ENCODE measurements at places on chromosomes 1 and 21.

DNA sequence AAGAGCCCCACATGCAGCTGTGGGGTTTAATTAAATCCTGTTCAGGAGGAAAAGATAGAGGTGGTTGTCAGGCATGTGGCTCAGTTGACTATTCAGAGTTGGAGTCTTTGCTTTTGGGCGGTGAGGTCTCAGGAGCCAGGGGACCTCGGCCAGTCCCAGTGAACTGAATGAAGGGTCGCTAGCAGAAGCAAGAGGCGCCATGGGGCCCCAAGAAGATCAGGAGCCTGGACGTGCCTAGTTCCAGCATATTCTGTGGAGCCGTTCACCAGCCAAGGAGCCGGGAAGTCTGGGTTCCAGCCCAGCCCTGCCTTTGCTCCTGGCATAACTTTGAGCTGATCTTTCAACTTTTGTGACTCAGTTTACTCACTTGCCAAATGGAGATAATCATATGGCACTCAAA is 217.7 kb upstream of the IRF2BP2 start:
- DNase-seq, result no peak

DNA sequence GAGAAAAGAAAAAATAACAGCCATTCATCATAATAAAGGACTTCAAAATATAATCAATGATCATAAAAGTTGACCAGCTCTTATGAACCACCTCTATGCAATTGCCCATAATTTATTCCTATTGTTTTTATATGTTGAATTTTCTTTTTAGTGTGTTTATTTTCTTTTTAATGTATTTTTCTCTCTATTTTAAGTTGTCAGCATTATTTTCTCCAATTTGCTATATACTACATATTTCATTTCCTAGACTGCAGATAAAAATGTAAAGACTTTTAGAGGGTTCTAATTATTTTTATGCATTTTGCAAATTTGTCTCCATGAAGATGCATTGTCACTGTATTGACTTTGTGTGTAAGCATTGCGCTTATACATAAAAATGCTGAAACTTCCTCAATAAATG is 58.4 kb downstream of the MROH9 start:
- no peak for DNase-seq

DNA sequence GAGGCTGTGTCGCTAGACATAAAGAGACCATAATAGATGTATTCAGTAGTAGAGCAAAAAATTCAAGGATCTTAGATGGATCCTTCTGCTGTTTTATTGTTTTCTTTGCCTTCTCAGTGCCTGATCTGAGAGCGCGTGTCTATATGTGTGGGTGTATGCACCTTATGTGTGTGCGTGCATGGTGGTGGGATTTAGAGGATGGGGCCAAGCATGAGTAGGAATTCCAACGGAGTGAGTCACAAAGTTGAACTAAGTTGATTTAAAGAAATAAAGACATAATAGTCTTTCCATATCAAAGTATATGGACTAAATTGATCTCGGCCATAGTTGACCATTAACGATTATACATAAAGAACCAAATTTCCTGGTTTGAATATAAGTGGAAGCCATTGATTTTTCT is 178.7 kb downstream of the CYYR1 start:
- DNase-seq, result no peak

GRCh38 chr1:208855403-208855802 is 611.2 kb upstream of the PLXNA2 start:
- no peak for DNase-seq

DNA sequence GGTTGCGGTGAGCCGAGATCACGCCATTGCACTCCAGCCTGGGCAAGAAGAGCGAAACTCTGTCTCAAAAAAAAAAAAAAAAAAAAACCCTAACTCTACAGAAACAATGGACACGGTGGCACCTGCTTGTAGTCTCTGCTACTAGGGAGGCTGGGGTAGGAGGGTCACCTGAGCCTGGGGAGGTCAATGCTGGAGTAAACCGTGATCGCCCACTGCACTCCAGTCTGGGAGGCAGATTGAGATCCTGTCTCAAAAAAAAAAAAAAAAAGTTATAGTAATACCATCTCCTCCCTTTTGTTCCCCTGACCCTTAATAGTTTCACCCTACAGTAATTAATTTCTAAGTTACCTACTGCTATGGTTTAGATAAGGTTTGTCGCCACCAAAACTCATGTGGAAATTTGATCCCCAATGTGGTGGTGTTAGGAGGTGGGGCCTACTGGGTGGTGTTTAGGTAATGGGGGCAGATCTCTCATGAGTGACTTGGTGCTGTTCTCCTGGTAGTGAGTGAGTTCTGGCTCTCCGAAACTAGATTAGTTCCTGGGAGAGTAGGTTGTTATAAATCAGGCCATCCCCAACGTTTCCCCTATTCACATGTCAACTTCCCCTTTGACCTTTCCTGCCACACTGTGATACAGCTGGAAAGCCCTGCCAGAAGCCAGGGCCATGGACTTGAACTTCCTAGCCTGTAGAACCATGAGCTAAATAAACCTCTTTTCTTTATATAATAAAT is 9.8 kb downstream of the FBXO42 start:
- DNase-seq, result no peak

DNA sequence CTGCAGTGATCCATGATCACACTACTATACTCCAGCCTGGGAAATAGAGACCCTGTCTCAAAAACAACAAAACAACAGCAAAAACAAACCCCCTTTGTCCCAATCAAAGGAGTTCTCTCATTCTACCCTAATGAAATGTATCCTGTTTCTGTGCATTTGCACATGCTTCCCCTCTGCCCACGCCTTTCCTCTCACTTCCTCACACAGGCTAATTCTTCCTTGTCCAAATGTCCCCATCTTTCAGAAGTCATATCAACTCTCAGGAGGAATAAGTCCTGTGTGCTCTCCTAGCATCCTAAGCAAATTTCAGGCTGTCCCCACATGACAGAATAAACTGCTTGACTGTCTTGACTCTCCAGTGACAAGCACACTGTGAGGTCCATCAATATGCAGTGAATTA is 8.1 kb upstream of the ATP1B1 start:
- DNase-seq, result no peak

- no peak for DNase-seq
These were observed 4.6 kb downstream of the KRTAP10-12 start for GRCh38 chr21:44701541-44701940.

DNA sequence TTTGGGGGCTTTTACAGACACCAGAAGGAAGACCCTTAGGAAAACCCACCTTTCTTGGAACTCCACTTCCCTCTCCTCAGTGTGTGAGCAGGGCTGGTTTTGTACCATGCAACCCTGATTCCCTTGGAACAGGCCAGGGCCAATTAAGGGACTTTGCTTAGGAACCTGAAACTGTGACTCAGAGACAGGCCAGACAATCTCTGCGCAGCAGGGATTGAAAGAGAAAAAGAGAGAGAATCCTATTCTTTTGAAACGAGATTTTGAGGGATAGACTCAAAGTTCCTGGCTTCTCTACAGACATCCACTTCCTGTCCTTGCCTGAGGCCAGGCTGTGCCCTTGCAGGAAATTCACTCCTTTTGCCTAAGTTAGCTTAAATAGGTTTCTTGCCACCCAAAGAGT is 23.1 kb upstream of the C1orf198 start:
- DNase-seq, result no peak

- no peak for DNase-seq
These were observed 26.8 kb downstream of the S100A6 start for GRCh38 chr1:153509036-153509435.

All from stimulated activated CD8-positive, alpha-beta memory T cell treated with anti-CD3 and anti-CD28 coated beads, Interleukin-12 subunit alpha, Interleukin-12 subunit beta, amount 100 ng/mL, for 1 hour (primary cell).